Breast epithelium (tissue), 4 donors: ENCODE measurements at places on chromosomes 7 and 10. TPM values are rescaled to one million over a fixed set of nuclear protein-coding genes. Genes with fewer than 3 reads are reported as not detected.
A peak's percentile ranks its signal among the peaks of the same experiment; 100 is the strongest.

GRCh38 chr10:106866244-106866845 is 298.2 kb downstream of the SORCS1 start:
- H3K27me3 ChIP-seq = no peaks in the 10 kb centered on the region
- H3K4me1 ChIP-seq = no peaks in the 10 kb centered on the region
- H3K36me3 ChIP-seq = no peaks in the 10 kb centered on the region
- no peak for DNase-seq
- H3K4me3 ChIP-seq = no peak overlapping the region

DNA sequence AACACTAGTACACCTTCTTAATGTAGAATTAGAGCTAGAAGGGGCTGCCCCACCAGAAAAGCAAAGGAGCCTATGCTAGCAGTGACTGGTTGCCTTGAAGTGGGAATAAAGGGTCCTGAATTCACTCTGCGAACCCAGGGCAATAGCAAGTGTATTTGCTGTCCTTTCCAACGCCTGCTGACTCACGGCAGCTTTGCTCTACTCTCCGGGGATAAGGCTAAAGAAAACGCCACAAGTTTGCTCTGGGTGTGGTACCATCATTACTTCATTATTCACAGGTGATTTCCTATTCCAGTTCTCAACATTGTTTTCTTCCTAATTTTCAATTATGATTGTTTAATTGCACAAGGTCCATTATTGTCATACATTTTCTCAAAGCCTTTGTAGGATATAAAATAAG is 220.5 kb upstream of the AOAH start:
- H3K36me3 ChIP-seq = no peaks in the 10 kb centered on the region
- H3K27me3 ChIP-seq = no peaks in the 10 kb centered on the region
- no peaks in the 10 kb centered on the region for H3K4me1 ChIP-seq
- DNase-seq = no peak
- no peak overlapping the region for H3K4me3 ChIP-seq
- no peak overlapping the region for H3K27ac ChIP-seq

GRCh38 chr7:9498303-9498702 is 1064.9 kb downstream of the NXPH1 start:
- no peaks in the 10 kb centered on the region for H3K4me1 ChIP-seq
- no peak overlapping the region for H3K27ac ChIP-seq
- H3K4me3 ChIP-seq = no peak overlapping the region
- no peaks in the 10 kb centered on the region for H3K36me3 ChIP-seq
- DNase-seq = no peak

GRCh38 chr10:13104697-13105096 is 4.7 kb downstream of the OPTN start:
- no peaks in the 10 kb centered on the region for H3K27me3 ChIP-seq
- no peaks in the 10 kb centered on the region for H3K4me1 ChIP-seq
- H3K27ac ChIP-seq = no peak overlapping the region
- H3K4me3 ChIP-seq = no peak overlapping the region
- no peak for DNase-seq

DNA sequence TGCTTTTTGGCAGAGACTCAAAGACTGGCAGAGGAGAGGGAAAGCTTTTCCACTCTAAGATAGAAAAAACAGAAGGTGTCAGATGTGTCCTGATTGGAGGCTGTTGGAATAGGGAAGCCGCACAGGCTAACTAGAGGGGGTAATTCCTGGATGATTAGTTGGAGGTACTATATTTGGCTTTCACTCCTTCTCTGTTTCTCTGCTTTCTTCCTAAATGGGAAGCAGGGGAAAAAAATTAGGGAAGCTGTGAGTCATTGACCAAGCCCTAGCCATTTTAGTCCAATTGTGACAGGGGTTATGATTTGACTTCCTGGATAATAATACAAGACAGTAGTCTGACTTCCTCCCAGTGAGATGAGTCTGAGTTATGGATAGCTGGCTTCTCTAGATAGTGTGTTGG is 475.2 kb upstream of the CELF2 start:
- H3K4me1 ChIP-seq = no peaks in the 10 kb centered on the region
- H3K36me3 ChIP-seq = no peaks in the 10 kb centered on the region
- H3K4me3 ChIP-seq = no peak overlapping the region

- peak overlapping the region; percentile 99 for H3K27ac ChIP-seq
- H3K4me3 ChIP-seq = peak overlapping the region; percentile 93
- no peaks in the 10 kb centered on the region for H3K36me3 ChIP-seq
- H3K27me3 ChIP-seq = no peaks in the 10 kb centered on the region
- DNase-seq = no peak
- no peaks in the 10 kb centered on the region for H3K4me1 ChIP-seq
These were observed 1.6 kb downstream of the GLUD1 start for GRCh38 chr10:87092861-87093631.

DNA sequence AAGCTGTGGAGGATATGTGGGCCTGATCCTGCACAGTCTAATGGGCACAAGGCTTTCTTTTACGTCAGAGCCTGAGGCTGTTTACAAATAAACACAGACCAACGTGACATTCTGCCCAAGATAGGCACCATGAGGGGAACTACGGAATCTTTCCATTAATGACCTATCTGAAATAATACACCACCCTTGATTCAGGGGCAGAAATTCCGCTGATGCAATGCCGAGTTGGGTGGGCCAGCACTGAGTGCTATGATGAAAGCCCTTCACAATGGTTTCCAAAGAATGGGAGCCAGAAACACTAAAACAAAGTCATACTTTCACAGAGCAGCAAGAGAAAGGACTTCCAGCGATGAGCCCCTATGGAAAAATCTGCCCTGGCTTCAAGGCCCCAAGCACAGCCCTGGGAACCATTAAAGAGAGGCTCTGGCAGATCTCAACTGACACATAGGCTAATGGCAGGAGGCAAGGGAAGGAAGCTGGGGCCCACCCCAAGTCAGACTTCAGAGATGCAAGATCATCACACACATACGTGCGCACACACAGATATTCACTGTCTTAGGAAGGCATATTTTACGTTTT is 72.2 kb upstream of the DLX6 start:
- H3K4me3 ChIP-seq = no peak overlapping the region
- no peaks in the 10 kb centered on the region for H3K4me1 ChIP-seq
- no peak for DNase-seq
- H3K36me3 ChIP-seq = no peaks in the 10 kb centered on the region

- DNase-seq = no peak
- H3K36me3 ChIP-seq = no peaks in the 10 kb centered on the region
- H3K4me1 ChIP-seq = no peaks in the 10 kb centered on the region
These were observed 648.5 kb upstream of the NRP1 start for GRCh38 chr10:33982995-33983394.

Gene NUTM2A
- 1.3 TPM for total RNA-seq

Gene GJD4
- total RNA-seq = not detected

Gene PRKAR2B
- total RNA-seq = 252 TPM
